Aorta (tissue), 5 donors: ENCODE measurements at places on chromosomes 6 and 20.

GRCh38 chr20:17587148-17587547 is 17.3 kb downstream of the DSTN start:
- DNase-seq, result no peak

- no peak for DNase-seq
These were observed 32.7 kb downstream of the KATNA1 start for GRCh38 chr6:149615805-149616204.

- no peak for DNase-seq
These were observed 871.5 kb downstream of the QKI start for GRCh38 chr6:164286011-164286410.

DNA sequence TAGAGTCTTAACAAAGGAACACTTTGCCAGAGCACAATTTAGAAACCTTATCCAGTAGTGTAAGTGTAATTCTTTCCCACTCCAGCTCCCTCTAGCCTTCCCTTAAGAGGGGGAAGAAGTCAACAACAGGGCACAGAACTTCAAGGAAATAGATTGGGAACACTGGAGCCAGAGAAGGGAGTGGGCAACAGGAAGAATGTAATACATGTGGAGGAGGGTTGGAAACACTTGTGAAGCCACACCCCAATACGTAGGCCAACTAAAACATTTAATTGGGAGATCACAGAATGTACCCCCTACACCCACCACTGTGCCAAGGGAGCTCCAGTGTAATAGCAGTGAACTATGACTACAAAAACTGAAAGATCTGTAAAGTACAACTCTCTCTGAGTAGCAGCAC is 735.7 kb upstream of the HS3ST5 start:
- DNase-seq, result no peak

GRCh38 chr20:22908437-22908836 is 126.7 kb upstream of the SSTR4 start:
- DNase-seq, result no peak

DNA sequence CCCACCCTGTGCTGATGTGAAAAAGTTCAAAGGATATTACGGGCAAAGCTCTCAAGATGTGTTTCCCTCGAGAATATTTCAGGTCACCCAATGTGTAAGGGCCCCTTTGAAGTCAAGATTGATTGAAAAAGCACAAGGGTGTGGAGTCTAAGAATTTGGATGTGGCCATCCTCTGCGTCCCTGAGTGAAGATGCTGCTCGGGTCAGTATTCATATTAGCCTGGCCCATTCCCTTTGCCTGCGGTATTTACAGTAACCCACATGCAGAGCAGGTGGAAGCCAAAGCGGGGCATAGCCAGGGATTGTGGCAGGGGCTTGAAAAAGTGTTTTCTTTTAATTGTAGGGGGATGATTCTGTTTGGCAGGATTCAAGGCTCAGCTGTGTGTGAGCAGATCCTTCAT is 211.0 kb downstream of the TSHZ2 start:
- no peak for DNase-seq

GRCh38 chr6:143262859-143263258 is 187.6 kb downstream of the ADAT2 start:
- DNase-seq, result no peak
